ENCODE measurements at places on chromosomes 6 and 20.

DNA sequence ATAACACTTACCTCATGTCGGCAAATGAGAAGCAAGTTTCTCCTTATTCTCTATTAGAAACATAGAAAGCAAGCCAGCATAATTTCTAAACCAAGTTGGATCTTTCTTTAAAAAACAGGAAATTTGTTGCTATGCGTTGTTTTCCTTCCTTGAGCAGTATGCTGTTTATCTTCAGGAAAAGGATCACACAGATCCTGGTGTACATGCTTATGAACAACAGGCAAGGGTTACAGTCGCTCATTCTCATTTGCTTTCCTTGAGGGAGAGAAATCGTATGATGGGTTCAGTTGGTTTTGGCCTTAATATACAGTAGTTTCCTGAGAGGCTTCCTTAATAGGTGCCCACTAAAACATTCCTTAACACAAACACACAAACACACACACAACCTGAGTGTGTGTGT is 118.8 kb downstream of the FYN start:
- peaks cover 57% of the 10 kb centered on the region for H3K4me1 ChIP-seq
- peaks cover 17% of the 10 kb centered on the region for H3K36me3 ChIP-seq
- H3K27ac ChIP-seq: no peak overlapping the region
- no peak overlapping the region for H3K4me3 ChIP-seq
- DNase-seq: no peak
- no peaks in the 10 kb centered on the region for H3K27me3 ChIP-seq

- no peak overlapping the region for H3K27ac ChIP-seq
- DNase-seq: no peak
- no peak overlapping the region for H3K4me3 ChIP-seq
- peaks cover 18% of the 10 kb centered on the region for H3K36me3 ChIP-seq
- H3K4me1 ChIP-seq: peaks cover 15% of the 10 kb centered on the region
Measured at GRCh38 chr6:5706124-5707033, 300.3 kb downstream of the NRN1 start.

DNA sequence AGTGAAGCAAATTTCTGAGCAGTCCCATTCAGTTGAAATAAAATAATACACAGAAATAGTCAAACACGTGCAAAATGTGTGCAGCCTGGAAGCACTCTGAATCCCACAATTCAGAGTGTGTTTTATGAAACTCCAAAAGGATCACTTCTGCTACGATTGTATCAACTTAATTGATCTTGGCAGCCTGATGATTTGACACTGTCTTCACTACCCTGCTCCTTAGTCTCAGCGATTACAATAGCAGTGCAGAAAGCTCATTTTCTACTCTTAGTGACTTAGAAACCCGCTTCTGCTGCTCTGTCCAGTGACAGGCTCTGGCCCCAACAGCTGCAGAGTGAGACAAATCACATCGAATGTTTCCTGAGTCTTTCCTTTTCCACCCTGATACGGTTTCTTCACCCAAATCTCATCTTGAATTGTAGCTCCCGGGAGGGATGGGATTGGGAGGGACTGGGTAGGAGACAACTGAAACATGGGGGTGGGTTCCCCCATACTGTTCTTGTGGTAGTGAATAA is 16.2 kb upstream of the EMILIN3 start:
- peaks cover 29% of the 10 kb centered on the region for H3K27me3 ChIP-seq
- H3K4me1 ChIP-seq: no peaks in the 10 kb centered on the region
- H3K27ac ChIP-seq: no peak overlapping the region
- DNase-seq: no peak
- no peaks in the 10 kb centered on the region for H3K36me3 ChIP-seq

DNA sequence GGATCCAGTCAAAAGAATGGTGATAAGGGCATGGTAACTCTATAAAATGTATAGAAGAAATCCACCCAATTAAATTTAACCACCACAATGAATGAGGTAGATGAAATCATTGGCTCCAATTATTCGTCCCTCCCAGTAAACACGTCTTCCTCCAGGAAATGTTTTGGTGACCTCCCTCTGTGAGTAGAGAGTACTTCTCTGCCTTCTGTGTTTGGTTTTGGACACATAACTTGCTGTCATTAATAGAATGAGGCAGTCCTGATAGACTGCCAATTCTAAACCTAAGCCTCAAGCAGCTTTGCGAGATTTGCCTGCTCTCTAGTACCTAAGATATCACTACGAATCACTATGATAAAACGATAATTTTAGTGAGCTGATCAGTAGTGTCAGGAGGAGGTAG is 632.8 kb downstream of the HDGFL1 start:
- H3K27me3 ChIP-seq: no peaks in the 10 kb centered on the region
- no peaks in the 10 kb centered on the region for H3K36me3 ChIP-seq
- no peak for DNase-seq
- H3K4me1 ChIP-seq: no peaks in the 10 kb centered on the region
- no peak overlapping the region for H3K4me3 ChIP-seq
- H3K27ac ChIP-seq: no peak overlapping the region

- peaks cover 18% of the 10 kb centered on the region for H3K4me1 ChIP-seq
- H3K4me3 ChIP-seq: peak overlapping the region; percentile 73
- H3K27ac ChIP-seq: no peak overlapping the region
- no peaks in the 10 kb centered on the region for H3K36me3 ChIP-seq
- no peaks in the 10 kb centered on the region for H3K27me3 ChIP-seq
Measured at GRCh38 chr20:56360133-56360907, 1.5 kb downstream of the FAM210B start.

- H3K27ac ChIP-seq: peak overlapping the region; percentile 66
- DNase-seq: no peak
- H3K36me3 ChIP-seq: no peaks in the 10 kb centered on the region
- no peak overlapping the region for H3K4me3 ChIP-seq
- peaks cover 10% of the 10 kb centered on the region for H3K27me3 ChIP-seq
- H3K4me1 ChIP-seq: peaks cover 7% of the 10 kb centered on the region
Measured at GRCh38 chr6:39357998-39358686, 35.6 kb upstream of the KCNK16 start.

DNA sequence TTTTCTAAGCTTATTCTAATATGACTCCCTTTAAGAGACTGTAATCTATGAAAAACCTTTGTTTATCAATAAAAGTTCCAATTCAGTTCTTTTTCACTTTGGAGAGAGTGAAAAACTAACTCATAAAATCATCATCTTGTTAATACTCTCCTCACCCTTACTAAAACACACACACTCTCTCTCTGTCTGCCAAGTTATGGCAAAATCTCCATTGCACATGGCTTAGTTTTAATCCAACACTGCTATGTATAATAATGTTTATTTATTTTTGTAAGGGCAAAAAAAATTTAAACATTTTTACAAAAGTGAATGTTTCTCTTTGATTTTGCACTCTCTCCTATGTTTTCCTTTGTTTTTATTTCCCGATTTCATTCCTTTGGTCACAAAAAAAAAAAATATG is 253.2 kb downstream of the BMP7 start:
- H3K36me3 ChIP-seq: no peaks in the 10 kb centered on the region

DNA sequence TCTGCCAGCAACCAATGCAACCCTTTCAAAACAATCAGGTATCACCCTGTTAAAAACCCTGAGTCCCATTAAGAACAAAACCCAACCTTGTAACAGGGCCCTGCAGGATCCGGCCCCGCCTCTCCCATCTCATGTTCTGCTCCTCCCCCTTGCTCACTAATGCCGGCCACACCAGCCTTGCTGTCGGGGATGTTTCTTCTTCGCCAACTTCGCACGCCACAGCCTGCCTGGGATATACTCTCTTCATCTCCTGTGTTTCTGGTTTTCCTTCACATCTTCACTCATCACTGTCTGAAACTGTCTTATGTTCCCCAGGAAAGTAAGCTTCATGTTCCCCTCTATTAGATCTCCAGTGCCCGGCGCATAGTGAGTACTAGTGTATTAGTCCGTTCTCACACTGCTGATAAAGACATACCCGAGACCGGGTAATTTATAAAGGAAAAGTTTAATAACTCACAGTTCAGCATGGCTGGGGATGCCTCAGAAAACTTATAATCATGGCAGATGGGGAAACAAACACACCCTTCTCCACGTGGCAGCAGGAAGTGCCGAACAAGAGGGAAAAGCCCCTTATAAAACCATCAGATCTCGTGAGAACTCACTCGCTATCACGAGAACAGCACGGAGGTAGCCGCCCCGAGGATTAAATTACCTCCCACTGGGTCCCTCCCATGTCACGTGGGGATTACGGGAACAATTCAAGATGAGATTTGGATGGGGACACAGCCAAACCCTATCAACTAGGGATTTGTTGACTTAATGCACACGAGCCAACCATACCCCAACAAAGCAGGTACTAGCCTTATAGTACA is 5.1 kb downstream of the TP53RK start:
- no peaks in the 10 kb centered on the region for H3K27me3 ChIP-seq
- no peak overlapping the region for H3K27ac ChIP-seq
- H3K4me3 ChIP-seq: no peak overlapping the region
- DNase-seq: no peak
- H3K36me3 ChIP-seq: peaks cover 9% of the 10 kb centered on the region

DNA sequence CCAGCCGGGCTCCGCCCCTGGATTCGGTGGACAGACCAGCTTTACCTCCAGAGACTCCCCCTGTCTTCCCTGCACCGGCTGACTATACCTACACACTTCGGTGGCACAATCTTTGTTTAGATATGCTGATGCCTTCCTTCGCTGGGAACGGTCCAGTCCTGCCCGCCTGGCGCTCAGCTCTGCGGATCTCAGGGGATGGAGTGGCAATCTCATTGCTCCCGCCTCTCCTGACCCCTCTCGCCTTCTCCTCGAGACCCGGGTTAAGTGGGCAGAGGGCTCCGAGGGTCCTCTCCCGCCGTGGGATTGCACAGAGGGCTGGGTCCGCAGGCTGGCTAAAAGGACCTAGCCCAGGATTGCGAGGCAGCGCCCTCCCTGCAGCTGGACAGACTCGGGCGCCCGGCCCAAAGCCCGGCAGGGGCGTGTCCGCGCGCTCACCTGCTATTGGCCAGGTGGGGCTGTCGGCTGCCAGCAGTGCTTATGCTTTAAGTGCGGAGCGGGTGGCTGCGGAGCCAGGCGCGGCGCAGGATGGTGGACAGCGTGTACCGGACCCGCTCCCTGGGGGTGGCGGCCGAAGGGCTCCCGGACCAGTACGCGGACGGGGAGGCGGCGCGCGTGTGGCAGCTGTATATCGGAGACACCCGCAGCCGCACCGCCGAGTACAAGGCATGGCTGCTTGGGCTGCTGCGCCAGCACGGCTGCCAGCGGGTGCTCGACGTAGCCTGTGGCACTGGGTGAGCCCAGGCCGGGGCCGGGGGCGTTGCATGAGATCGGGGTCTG is at the start of gene GNMT:
Gene GNMT, plus strand, starts transcription at position 512 of the 777 bp plus-strand sequence. Its CDS starts 14 bp downstream, at position 526.
- no peaks in the 10 kb centered on the region for H3K36me3 ChIP-seq
- no peaks in the 10 kb centered on the region for H3K27me3 ChIP-seq
- DNase-seq: peak; percentile 32
- H3K4me3 ChIP-seq: peak within 1 kb of the TSS; percentile 77
- H3K4me1 ChIP-seq: peaks cover 16% of the 10 kb centered on the region

GRCh38 chr20:43460172-43460829 is 2.6 kb downstream of the SRSF6 start:
- peaks cover 37% of the 10 kb centered on the region for H3K4me1 ChIP-seq
- no peak overlapping the region for H3K27ac ChIP-seq
- H3K27me3 ChIP-seq: no peaks in the 10 kb centered on the region
- DNase-seq: no peak
- H3K36me3 ChIP-seq: peaks cover 25% of the 10 kb centered on the region
- H3K4me3 ChIP-seq: peak overlapping the region; percentile 4

GRCh38 chr6:11718031-11718430 is 60.6 kb downstream of the ADTRP start:
- no peak overlapping the region for H3K4me3 ChIP-seq
- H3K4me1 ChIP-seq: peaks cover 10% of the 10 kb centered on the region
- H3K27me3 ChIP-seq: no peaks in the 10 kb centered on the region
- no peaks in the 10 kb centered on the region for H3K36me3 ChIP-seq

- H3K27ac ChIP-seq: no peak overlapping the region
- H3K4me1 ChIP-seq: no peaks in the 10 kb centered on the region
- H3K4me3 ChIP-seq: no peak overlapping the region
- no peaks in the 10 kb centered on the region for H3K27me3 ChIP-seq
- no peak for DNase-seq
- no peaks in the 10 kb centered on the region for H3K36me3 ChIP-seq
Measured at GRCh38 chr6:128657181-128657580, 136.8 kb upstream of the PTPRK start.

- no peak for DNase-seq
- no peaks in the 10 kb centered on the region for H3K27me3 ChIP-seq
- no peak overlapping the region for H3K27ac ChIP-seq
- no peak overlapping the region for H3K4me3 ChIP-seq
- no peaks in the 10 kb centered on the region for H3K36me3 ChIP-seq
Measured at GRCh38 chr6:93789532-93789931, 370.2 kb upstream of the EPHA7 start.

- H3K27me3 ChIP-seq: no peaks in the 10 kb centered on the region
- no peak overlapping the region for H3K4me3 ChIP-seq
- no peaks in the 10 kb centered on the region for H3K36me3 ChIP-seq
- peaks cover 6% of the 10 kb centered on the region for H3K4me1 ChIP-seq
- no peak overlapping the region for H3K27ac ChIP-seq
Measured at GRCh38 chr20:20317621-20318364, 50.1 kb upstream of the INSM1 start.

GRCh38 chr6:113674075-113674474 is 183.1 kb upstream of the MARCKS start:
- H3K4me1 ChIP-seq: peaks cover 5% of the 10 kb centered on the region
- no peak for DNase-seq
- H3K27ac ChIP-seq: no peak overlapping the region
- H3K36me3 ChIP-seq: no peaks in the 10 kb centered on the region
- no peak overlapping the region for H3K4me3 ChIP-seq

All from naive B cell (primary cell).